ENCODE measurements at places on chromosomes 11 and 22.

DNA sequence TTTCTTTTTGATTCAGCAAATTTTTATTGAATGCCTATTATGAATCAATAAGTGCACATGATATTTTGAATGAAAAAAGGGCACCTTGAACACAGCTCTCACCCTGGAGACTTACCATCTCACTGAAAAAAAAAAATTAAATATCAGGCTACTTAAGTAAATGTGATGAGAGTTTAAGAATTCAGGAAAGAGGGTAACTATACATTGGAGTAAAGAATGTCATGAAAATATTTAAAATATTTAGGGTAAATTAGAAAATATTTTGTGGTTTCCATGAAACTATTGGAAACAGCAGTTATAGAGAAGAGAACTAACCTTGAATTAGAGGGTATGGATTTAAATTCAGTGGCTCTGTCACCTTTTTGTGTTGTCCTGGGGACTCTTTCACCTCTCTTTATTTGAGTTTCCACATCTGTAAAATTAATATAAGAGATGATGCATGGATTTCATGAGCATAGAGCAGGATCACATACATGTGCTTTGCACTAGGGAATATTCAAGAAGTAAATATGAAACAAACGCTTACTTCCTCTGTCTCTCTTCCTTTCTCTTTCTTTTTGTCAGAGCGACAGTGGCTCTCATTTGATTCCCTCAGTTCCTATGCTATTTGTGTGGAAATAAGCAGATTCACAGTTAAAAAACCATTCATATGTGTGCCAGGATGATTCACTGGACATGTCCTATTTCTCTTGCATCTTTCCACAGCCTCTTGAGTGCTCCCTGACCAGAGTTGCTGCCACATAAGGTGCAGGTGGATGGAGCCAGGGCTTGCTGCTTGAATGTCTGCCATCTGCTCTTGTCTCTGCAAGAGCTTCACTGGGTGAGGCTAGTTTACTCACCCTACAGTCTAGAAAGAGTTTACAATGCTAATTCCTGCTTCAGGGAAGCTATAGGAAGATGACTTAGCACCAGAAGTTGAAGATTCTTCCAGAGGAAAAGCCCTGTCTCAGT is 533.1 kb downstream of the ETS1 start:
- DNase-seq, result no peak

- DNase-seq, result no peak
Observed at GRCh38 chr11:43930868-43931716, 11.3 kb upstream of the C11orf96 start.

- DNase-seq, result no peak
Observed at GRCh38 chr22:44225091-44225689, 44.5 kb downstream of the PARVG start.

- no peak for DNase-seq
Observed at GRCh38 chr22:47776329-47776728, 1013.9 kb downstream of the TBC1D22A start.

DNA sequence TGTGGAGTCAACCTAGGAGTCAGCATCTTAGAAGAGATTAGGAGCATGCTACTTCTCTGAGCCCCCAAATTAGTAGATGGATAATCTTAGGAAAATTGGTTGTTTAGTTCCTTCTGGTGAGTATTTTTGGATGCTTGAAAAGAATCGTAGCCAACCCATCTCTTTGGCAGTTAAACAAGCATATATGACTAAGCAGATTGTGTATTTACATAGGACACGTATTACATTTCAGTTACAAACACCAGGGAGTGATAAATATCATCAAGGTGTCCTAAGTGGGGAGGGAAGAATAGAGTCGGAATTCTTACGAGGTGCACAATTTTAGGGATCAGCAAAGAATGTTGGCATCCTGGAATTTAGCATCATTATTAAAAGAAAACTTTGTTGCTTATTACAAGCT is 13.5 kb downstream of the PLET1 start:
- DNase-seq, result no peak

DNA sequence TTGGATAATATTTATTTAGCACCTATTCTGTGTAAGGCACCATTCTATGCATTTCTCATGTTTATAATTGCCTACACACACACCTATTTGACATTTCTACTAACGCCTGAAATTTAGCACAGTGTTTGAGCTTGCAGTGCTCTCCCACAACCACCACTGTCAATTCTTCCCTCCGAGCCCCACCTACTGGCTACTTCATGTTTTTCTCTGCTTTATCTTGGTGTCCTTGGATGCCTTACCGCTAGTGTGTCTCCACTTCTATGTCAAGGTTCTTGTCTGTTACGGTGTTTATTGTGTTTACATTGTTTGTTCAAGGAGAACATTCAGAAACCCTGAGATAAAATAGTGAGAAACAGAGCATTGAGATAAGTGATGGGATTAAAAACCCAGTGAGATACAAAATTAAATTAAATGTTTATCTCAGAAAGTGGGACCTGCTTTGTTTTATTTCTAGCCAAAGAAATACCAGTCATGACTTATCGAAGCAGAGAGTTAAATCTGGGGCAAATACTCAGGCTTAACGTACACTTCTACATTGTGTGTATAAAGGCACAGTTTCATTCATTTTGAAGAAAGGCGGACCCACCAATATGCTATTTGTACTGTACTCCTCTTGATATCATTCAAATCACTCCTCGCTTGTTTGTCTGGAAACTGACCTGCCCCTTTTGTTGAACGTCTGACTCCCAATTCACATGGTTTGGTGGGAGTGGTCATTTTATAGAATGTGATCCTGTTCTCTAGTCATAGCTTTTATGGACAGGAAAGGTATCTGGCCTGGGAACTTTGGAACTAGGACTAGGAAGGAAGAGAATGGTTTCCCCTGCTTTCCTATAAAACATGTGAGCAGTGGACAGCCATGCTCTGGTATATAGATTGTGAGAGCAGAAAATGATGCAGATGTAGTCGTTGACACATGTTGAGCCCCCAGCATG is 39.2 kb upstream of the SLC36A4 start:
- no peak for DNase-seq

GRCh38 chr11:61109671-61110070 is 7.4 kb downstream of the CD5 start:
- no peak for DNase-seq

DNA sequence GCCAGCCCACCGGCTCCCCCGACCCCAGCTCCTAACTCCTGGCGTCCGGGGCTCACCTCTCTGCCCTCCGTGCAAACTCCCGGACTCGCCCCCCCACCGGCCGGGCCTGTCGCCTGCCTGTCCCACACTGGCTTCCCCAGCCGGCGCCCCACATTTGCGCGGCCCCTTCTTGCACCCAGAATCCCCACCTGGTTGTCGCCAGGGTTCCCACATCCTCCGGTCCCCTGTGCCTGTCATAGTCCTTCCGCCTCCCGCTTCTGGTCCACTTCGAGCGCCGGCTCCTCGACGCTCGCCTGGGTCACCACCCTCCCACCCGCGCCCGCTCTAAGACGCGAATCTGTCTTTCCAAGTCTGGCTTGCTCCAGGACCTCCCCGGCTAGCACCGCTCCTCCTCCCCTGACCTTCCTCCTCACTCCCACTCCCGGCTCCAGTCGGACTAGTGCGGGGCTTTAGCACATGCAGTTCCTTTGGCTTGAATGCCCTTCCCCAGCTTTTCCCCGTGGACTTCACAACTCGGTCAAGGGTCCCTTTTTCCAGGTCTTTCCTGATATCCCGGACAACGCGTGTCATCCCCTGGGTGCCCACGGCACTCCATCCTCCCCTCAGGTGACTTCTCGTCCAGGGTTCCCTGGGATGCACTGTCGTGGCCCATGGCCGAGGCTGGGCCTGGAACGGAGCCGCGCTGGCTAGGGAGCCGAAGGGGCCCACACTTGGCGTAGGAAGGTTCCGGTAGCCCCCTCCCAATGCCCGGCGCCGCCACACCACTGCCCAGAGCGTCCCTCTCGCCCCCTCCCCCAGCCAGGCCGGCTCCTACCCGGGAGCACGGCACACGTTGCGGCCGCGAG is 635 bp downstream of the SCARF2 start:
- DNase-seq, result peak; percentile 22

DNA sequence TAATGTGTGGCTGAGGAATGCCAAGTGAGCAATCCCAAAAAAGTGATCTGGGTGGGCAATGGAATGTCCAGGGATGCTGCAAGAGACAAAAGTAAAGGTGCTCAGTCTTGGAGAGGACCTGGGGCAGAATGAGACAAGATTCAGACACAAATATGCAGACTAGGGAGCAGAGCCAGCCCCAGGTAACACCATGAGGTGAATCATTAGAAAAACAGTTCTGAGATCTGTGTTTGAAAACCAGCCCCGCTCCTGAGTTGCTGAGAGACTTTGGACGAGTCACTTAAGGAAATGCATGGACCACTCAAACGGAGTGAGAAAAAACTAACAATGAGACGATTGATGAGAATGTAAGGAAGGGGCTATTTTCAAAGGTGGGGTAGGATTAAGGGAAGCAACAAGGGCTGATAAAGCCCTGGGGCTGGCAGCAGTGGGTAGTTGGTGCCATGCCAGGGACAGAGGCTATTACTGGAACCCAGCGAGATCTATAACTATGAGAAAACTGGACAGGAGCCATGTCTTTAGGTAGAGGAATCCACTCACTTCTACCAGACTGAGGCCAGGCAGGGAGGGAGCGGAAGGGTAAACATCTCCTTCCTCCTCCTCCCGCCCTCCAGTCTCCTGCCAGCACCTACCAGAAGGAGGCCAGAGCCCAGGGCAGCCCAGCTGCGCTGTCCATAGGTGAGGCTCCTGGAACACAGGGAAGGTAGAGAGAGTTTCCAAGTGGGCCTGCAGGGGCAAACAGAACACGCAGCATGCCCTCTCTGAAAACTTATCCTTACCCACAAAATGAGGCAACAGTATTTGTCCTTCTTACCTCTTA is 130.4 kb upstream of the TEAD1 start:
- no peak for DNase-seq

- no peak for DNase-seq
Observed at GRCh38 chr11:88348870-88349269, 11.3 kb upstream of the CTSC start.

DNA sequence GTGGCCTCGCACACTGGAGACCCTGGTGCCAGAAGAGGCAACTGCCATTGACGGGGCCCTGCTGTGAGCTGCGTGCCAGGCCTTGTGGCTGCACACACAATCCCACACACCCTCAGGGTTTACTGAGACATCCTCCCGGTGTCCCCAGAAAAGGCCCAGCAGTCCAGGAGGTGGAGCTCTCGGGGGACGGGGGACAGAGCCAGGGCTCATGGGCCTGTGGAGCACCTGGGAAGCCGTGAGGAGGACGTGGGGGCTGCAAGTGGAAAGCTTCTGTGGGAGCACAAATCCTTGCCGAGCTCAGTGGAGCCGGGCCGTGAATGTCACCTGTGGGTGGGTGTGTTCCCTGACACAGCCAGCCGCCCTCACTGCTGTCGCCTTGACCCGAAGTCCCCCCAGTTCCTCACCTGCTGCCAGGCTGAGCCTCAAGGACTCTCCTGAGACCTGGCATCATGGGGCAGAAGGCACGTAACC is 609.7 kb downstream of the TBC1D22A start:
- DNase-seq, result no peak

DNA sequence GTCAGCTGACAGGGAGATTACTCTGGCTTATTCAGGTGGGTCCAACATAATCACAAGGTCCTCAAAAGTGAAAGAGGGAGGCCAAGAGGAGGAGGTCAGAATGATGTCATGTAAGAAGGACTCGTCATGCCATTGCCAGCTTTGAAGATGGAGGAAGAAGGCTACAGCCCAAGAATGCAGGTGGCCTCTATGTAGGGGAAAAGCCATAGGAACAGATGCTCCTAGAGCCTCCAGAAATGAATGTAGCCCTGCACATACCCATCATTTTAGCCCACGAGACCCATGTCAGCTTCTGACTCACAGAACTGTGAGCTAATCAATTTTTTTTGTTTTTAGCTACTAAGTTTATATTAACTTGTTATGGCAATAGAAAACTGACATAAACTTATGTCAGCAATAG is 171.1 kb downstream of the DBX1 start:
- no peak for DNase-seq

DNA sequence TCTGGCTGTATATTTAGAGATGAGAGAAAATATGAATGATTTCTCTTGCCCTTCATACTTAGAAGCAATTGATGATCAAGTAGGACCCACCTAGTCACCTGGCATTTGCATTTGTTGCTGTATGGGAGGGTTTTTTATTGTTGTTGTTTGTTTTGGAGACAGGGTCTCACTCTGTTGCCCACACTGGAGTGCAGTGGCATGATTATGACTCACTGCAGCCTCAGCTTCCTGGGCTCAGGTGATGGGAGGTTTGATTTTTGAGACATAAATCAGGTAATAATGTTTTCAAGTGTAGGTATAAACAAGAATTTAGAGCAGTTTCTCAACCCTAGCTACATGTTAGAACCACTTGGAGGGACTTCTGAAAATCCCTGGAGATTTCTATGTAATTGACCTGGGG is 63.0 kb downstream of the TNRC6B start:
- DNase-seq, result no peak

- DNase-seq, result no peak
Observed at GRCh38 chr22:17972385-17973191, 51.8 kb downstream of the MICAL3 start.

- DNase-seq, result no peak
Observed at GRCh38 chr22:49659924-49660315, 167.8 kb downstream of the BRD1 start.

Data from GM10248 (cell line).